T47D (cell line): ENCODE measurements at places on chromosomes 1 and 21.
A peak's percentile ranks its signal among the peaks of the same experiment; 100 is the strongest.

GRCh38 chr1:201795066-201795465 is 33.9 kb upstream of the IPO9 start:
- peak; percentile 36 for DNase-seq

- no peak for DNase-seq
These were observed 652 bp downstream of the ARL8A start for GRCh38 chr1:202143768-202144401.

GRCh38 chr1:236532850-236533249 is 9.1 kb downstream of the LGALS8 start:
- DNase-seq = no peak

DNA sequence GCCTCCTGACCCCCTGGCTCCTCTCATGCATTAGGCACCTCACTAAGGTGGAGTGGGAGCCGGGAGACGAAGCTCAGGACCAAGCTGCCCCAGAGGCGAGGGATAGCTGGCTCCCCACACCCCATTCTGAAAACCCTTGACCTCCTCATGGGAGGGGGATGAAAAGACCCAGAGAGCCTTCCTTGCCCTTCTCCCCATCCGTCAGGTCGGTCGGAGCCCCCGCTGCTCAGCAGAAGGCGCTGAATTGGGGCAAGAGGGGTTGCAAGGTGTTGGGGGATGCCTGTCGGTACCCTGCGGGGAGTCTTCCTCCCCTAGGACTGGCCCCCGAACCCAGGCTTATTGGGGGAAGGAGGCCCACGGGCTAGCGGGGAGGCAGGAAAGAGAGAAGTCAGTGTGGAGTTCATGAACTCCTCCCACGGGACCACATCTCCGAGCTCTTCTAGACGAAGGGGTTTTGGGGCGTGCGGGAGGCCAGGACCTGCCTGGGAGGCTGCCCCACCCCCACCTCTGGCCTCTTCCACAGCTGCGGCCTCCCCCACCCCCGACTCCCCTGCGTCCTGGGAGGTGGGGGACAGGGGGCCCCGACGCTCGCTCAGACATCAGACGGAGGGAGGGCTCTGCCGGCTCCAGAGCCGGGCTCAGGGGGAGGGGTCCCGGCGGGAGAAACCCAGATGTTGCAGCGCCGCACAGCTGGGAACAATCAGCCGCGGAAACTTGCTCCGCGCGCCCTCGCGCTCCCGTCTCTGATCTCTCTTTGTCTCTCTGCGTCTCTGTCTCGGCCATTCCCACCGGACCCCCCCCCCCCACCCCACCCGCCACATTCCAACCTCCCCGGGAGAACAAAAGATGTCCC is 719 bp downstream of the MFAP2 start:
- no peak for DNase-seq

DNA sequence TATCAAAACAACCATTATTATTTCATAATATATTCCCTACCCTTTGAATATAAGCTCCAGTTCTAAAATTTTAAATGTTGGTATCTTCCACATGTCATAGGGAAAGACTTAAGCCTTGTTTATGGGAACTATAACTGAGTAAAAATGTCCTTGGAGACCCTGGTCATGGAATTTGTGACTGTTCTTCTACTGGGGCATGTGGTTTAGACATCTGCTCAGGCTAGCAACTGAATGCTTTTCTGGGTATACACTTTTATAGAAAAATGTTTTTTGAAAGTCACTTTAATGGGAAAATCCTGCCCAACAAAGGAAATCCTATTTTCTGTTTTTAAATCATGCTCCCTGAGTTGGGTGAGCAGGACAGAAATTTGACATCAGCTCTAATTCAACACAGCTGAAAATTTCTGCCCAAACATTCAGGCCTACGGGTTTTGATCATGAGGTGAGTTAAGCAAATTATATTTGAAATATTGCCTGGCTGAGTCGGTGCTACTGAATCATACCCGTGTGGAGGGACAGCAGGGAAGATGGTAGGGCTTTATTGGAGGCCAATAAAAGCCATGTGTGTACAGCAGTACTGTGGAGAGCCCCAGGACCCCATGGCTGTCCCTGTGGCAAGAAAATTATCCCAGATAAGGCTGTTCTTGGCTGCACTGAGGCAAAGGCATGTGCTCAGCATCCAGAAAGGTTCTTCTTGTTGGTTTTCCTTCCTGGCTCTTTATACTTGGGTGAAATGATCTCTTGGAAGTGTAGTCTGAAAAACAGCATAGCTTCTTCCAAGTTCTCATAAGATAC is 391.8 kb downstream of the DISC1 start:
- no peak for DNase-seq

- peak; percentile 48 for DNase-seq
These were observed 7.3 kb upstream of the GNL2 start for GRCh38 chr1:37602750-37603694.

DNA sequence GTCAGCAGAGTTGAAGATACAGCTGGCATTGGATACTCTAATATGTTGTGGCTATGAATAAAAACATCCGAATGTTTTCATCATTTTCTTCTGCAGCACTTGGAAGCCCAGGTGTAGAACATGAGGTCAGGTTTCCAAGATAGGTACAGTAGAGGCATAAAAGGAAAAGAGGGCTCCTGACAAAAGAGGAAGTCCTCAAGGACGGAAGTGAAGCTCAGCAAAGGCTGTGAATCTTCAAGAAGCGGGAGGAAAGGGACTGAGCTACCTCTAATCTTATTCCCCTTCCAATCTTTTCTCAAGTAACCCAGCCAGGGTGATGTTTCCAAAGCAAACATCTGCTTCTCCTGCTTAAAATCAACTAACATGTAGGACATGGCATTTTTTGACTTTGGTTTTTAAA is 4.4 kb upstream of the PIK3C2B start:
- no peak for DNase-seq

- peak; percentile 69 for DNase-seq
These were observed 96.0 kb upstream of the BMP8A start for GRCh38 chr1:39395357-39395831.

DNA sequence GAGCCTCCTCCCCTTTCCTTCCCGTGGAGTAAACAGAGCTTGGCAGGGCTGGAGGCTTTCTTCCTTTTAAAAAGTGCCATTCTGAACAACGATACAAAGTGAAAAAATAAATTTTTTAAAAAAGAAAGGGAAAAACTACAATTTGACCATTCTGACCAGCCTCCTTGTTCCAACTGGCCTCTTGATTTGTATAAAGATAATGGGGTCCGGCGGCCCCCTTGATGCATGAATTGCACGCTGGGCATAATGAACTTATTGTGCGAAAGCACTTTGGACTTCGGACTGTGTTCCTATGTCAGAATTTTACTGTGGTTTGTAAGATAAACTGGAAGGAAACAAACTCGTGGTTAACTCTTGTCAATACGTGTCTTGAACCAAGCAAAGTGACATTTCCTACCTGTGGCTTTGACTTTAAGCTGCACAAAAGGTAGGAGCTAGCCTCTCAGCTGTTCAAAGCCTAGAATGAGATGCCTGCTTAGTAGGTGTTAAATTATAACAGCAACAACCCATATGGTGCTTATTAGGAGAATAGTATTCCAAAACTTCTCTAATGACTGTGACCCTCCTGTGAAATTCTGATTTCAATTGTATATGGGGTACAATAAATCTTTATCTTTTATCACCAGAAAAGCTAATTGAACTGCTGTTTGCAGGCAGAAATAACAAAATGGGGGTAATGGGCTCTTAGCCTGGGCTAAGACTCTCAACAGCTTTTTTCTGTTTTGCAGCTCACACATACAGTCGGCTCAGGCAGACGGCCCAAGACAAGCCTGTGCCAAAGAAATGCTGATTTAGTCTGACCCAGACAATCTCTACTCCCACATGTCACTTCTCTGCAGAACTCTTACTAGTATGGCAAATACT is 9.3 kb downstream of the IRF2BP2 start:
- DNase-seq = no peak

GRCh38 chr1:172581273-172581672 is 48.3 kb downstream of the SUCO start:
- no peak for DNase-seq

DNA sequence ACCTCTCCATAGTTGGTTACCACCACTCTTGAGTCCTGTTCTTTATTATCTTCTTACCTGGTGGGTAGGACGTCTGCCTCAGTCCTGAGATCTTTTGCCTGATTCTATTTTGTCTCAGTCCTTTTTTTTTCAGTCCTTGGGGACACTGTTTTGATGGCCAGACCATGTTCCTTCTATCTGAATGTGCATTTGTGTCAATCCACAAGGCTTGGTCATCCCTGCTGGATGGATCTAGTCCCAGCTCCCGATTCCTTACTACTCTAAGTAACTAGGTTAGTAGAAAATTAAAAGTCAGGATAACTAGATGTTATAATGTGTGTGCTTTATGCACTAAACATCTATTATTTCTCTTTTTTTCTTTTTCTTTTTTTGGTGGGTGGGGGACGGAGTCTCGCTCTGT is 28.1 kb upstream of the AK4 start:
- DNase-seq = no peak

GRCh38 chr1:208756339-208756981 is 512.3 kb upstream of the PLXNA2 start:
- no peak for DNase-seq

DNA sequence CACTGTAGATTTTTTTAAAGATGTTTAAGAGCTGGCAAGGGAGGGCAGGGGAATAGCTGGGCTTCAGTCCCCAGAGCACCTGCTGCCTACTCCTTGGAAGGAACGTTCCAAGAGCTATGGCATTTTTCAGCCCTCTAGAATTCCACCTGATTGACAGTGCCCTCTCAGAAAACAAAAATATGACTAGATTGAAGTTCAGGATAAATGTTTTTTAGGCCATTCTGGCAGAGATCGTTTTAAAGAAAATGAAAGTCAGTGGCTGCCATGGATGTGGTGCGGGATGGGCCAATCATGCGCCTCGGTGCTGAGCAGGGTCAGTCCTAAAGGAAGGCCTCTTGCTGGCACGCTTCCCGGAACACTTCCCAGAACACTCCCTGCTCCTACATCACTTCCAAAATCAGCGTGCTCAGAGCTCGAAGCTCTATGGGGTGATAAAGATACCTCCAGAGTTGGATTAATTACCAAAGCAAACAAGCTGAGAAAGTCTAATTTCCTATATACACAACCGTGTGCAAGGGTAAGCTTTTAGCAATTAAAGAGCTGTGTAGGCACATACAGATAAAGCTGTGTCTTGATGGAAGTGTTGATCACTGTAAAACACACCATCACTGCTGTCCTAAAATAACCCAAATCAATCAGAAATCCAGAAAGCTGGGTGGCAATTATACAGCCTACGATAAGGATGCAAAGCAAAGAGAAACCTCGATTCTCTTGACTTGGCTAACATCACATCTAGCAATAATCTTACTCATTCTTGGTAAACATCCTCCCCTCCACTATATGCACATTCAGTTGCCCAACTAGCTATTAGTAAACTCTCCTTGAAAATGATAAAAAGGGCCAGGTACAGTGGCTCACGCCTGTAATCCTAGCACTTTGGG is 34.6 kb downstream of the TGFBR3 start:
- peak; percentile 19 for DNase-seq

DNA sequence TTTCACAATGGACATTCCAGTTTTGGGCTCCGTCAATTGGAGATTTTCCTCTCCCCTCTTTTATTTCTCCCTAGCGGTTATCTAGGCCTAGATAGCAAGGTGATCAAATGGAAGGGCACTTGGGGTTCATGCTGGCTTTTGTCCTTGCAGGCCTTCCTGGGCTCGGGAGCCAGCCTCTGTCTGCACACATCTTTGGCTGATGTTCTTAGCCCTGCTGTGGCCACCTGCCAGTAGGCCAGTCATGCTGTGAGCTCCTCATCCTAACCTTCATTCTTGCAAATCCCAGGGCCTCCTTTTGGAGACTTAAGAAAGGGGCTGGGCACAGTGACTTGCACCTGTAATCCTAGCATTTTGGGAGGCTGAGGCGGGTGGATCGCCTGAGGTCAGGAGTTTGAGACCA is 13.5 kb downstream of the TIE1 start:
- DNase-seq = no peak

- DNase-seq = no peak
These were observed 11.4 kb downstream of the PRKACB start for GRCh38 chr1:84155517-84155916.

DNA sequence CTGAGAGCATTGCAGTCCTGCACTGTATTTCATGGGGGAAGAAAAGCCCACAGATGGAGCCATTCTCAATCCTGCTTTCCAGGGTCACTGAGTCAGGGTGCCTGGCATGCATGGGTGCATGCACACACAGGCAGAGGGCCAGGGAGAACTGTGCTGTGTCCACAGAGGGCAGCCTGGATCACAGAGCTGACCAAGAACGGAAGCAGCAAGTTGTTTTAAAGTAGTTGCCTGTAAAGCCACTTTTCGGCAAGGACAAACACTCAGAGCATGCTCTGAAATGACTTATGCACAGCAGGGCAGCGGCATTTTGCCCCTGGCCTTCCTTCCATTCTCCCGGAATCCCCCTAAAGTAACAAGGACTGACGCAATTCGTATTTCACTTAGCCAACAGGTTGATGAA is 3.6 kb downstream of the ERG start:
- DNase-seq = no peak

- no peak for DNase-seq
These were observed 36.1 kb downstream of the SORT1 start for GRCh38 chr1:109361649-109362048.

DNA sequence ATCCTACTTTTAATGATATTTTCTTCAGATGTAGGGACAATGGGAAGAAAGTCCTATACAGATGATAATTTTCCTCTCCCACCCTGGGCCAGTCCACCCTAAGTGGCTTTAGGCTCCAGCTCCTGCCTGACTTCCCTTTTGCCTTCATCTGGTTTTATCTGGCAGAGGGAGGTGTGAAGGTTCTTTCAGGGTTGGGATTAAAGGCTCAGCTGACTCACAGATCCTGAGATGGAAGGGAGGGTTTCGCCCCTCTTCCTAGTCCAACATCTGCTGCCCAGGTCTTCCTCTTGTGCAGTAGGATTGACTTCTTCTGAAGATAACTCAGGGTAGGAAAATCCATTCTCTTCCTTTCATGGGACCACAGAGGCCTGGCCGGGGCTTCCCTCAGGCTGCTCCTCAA is 362.4 kb upstream of the KAZN start:
- DNase-seq = no peak

- no peak for DNase-seq
These were observed 1648.4 kb downstream of the KCNT2 start for GRCh38 chr1:194959795-194960194.

DNA sequence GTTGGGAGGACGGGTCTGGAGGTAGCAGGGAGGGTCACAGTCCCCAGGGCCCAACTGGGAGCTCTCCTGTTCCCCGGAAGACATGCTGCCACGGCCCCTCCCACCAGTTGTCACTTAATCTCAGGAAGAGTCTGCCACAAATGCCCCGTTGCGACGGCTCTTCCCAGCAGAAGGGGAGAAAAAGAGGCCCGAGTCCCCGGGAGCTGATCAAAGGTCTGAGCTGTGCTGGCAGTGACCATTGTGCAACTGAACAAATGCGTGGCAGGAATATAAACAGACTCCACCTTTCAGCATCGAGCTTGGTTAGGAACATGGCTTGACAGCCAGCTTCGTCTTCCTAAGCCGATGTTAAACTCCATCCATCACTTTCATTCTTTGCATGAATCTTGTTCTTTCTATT is 27.8 kb upstream of the ZBTB21 start:
- DNase-seq = no peak

- peak; percentile 75 for DNase-seq
These were observed 154.8 kb upstream of the VAMP3 start for GRCh38 chr1:7616076-7616832.

GRCh38 chr1:22540337-22540736 is 23.0 kb upstream of the EPHA8 start:
- DNase-seq = no peak
